Thoracic aorta (tissue), 2 donors: ENCODE measurements at places on chromosomes 5 and 9. TPM values are rescaled to one million over a fixed set of nuclear protein-coding genes. Genes with fewer than 3 reads are reported as not detected.
A peak's percentile ranks its signal among the peaks of the same experiment; 100 is the strongest.

Gene OCLN
- total RNA-seq: 8.5 TPM

DNA sequence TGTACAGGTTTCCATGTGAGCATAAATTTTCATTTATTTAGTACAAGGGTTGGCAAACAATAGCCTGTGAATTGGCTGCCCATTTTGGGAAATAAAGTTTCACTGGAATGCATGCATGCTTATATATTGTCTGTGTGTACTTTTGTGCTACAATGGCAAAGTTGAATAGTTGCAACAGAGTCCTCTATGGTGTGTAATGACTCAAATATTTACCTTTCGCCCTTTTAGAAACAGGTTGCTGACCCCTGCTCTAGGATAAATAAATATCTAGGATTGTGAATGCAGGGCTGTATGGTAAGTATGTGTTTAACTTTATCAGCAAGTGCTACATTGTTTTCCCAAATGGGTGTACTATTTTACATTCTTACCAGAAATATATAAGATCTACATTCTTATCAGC, 47.2 kb downstream of the XRCC4 start:
- H3K27me3 ChIP-seq: no peaks in the 10 kb centered on the region
- no peak overlapping the region for H3K4me3 ChIP-seq
- no peaks in the 10 kb centered on the region for H3K36me3 ChIP-seq

- DNase-seq: no peak
- no peaks in the 10 kb centered on the region for H3K36me3 ChIP-seq
Measured at GRCh38 chr9:137252555-137253506, 1.7 kb downstream of the STPG3 start.

DNA sequence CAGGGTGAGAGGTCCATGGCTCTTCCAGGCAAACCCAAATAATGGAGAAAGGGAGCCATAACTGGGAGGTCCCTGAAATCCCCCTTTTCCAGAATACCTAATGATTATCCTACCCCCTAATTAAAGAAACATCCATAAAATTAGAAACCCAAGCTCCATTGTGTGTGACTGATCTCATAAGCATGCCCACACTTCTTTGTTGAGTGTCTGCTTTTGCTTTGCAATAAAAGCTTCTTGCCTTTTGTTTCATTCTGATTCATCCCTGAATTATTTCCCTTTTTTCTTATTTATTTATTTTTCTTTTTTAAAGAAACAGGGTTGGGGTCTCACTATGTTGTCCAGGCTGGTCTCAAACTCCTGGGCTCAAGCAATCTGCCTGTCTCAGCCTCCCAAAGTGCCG, 33.1 kb downstream of the BTF3 start:
- no peak overlapping the region for H3K4me3 ChIP-seq
- DNase-seq: no peak
- peaks cover 3% of the 10 kb centered on the region for H3K4me1 ChIP-seq
- no peak overlapping the region for H3K27ac ChIP-seq

- H3K4me1 ChIP-seq: no peaks in the 10 kb centered on the region
- no peak for DNase-seq
- H3K27me3 ChIP-seq: no peaks in the 10 kb centered on the region
- no peak overlapping the region for H3K4me3 ChIP-seq
- no peaks in the 10 kb centered on the region for H3K36me3 ChIP-seq
- no peak overlapping the region for H3K27ac ChIP-seq
Measured at GRCh38 chr5:164504141-164504772, 998.8 kb downstream of the MAT2B start.

Gene FOXD4
- 0.28 TPM for total RNA-seq

Gene GABRA6
- not detected for total RNA-seq

- H3K4me3 ChIP-seq: peak overlapping the region; percentile 5
- H3K27ac ChIP-seq: peak overlapping the region; percentile 2
- no peaks in the 10 kb centered on the region for H3K27me3 ChIP-seq
- no peaks in the 10 kb centered on the region for H3K36me3 ChIP-seq
Measured at GRCh38 chr5:96177303-96177869, 215.7 kb upstream of the ELL2 start.

GRCh38 chr5:153640293-153640692, 149.8 kb downstream of the GRIA1 start:
- H3K4me1 ChIP-seq: peaks cover 9% of the 10 kb centered on the region
- H3K27ac ChIP-seq: no peak overlapping the region
- no peak overlapping the region for H3K4me3 ChIP-seq
- no peak for DNase-seq
- H3K36me3 ChIP-seq: no peaks in the 10 kb centered on the region

Gene TRIM36
- 4.6 TPM for total RNA-seq

Gene ENTREP1
- 2.1 TPM for total RNA-seq

DNA sequence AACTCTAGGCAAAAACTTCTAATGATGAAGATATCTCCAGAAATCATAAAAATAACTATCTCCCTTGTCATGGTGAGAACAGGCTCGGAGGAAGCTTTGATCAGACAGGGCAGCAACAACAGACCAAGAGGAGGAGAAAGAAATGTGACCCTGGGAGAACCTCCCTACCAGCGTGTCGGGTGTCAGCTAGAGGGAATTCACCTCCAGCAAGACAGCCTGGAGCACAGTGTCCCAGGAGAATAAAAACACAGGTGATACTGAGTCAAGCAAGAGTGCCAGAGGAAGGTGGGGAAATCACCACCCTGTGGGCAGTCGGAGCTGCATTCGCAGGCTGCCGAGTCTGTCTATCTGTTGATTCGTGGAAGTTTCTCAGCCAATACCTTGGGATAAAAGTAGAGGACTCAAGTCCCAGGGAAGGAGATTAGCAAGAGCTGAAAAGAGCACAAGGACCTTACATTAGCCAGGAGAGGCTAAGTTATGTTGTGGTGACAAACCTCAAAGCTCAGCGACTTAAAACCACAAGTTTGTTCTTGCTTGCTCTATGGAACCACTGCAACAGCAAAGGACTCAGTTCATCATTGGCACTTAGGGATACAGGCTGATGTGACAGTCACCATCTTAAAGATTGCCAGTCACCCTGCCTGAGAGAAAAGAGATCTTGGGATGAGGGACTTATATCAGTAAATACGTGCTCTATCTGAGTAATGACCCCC, 598.3 kb downstream of the CCDC171 start:
- peaks cover 7% of the 10 kb centered on the region for H3K4me1 ChIP-seq
- no peaks in the 10 kb centered on the region for H3K27me3 ChIP-seq
- H3K36me3 ChIP-seq: no peaks in the 10 kb centered on the region
- H3K4me3 ChIP-seq: no peak overlapping the region

- no peaks in the 10 kb centered on the region for H3K36me3 ChIP-seq
- no peaks in the 10 kb centered on the region for H3K27me3 ChIP-seq
- H3K4me1 ChIP-seq: no peaks in the 10 kb centered on the region
- H3K27ac ChIP-seq: no peak overlapping the region
Measured at GRCh38 chr9:97889941-97890887, 32.1 kb downstream of the TRMO start.

DNA sequence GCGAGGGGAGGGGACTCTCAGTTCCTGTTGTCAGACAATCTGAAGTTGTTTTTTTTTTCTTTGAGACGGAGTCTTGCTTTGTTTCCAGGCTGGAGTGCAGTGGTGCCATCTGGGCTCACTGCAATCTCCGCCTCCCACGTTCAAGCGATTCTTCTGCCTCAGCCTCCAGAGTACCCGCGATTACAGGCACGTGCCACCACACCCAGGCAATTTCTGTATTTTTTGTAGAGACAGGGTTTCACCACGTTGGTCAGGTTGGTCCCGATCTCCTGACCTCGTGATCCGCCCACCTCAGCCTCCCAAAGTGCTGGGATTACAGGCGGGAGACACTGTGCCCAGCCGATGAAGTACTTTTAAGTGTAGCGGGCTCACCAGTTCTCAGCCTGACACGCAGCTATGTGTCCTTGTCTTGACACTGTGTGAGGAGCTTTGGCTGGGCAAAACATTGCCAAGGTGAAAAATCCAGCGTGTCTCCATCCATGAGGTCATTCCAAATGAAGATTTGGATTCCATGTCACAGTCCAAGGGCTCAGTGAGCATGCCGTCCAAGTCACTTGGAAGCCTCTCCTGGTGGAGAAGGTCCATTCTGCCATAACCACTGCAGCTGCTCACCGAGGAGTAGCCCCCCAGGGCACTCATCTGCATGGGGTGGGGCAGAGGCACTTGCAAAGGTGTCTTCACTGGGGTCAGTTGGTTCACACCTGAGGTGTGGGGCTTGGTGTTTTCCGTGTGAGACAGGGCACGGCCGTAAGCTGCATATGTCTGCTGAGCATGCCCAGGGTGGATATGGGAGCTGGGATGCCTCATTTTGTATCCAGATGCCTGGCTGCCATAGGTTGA, 32.0 kb downstream of the OR2V1 start:
- H3K27ac ChIP-seq: no peak overlapping the region
- H3K36me3 ChIP-seq: no peaks in the 10 kb centered on the region

GRCh38 chr5:164335837-164336236, 830.4 kb downstream of the MAT2B start:
- no peaks in the 10 kb centered on the region for H3K27me3 ChIP-seq
- no peak overlapping the region for H3K4me3 ChIP-seq
- no peak for DNase-seq
- no peaks in the 10 kb centered on the region for H3K36me3 ChIP-seq
- H3K27ac ChIP-seq: no peak overlapping the region
- H3K4me1 ChIP-seq: no peaks in the 10 kb centered on the region

Gene ABO
- total RNA-seq: 0.21 TPM
